Liver (tissue), 10 donors: ENCODE measurements at places on chromosomes 6 and 20. TPM values are rescaled to one million over a fixed set of nuclear protein-coding genes. Genes with fewer than 3 reads are reported as not detected.

- no peak overlapping the region for H3K4me3 ChIP-seq
- H3K27me3 ChIP-seq = no peaks in the 10 kb centered on the region
- no peak for DNase-seq
- H3K36me3 ChIP-seq = no peaks in the 10 kb centered on the region
Observed at GRCh38 chr6:2468601-2468955, 223.2 kb upstream of the GMDS start.

Gene EFCAB8
- 0.25 TPM for total RNA-seq

DNA sequence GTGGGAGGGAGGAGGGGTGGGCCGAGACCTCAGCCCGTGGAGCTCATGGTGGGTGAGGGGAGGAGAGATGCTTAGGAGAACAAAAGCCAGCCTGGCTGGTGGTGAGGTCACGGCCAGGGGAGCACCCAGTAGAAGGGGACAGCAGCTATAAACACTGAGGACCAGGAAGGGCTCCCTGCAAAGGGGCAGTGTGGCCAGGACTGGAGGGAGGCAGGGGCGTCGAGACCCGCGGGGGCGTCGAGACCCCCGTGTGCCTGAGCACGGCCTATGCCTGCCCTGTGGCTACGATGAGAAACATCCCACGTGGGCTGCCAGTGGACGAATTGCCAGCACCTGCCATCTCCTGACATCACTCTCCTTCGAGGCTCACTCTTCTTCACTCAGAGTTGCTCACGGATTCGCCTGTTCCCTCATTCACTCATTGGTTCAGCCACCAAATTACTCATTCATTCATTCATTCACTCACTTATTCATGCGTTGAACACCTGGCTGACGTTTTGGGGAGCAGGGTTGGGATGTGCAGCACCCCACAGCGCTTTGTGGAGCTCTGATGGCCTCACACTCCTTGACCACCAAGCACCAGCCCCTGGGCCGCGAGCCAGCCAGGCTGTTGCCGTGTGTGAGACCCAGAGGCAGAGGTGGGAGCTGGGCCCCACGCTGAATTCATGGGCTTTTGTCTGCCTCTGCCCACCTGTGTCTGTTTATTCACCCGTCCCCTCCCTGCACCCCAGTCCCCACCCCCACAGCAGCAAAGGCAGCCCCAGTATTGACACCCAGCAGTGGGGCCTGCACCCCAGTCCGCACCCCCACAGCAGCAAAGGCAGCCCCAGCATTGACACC lies 61.2 kb upstream of the BHLHE23 start:
- no peaks in the 10 kb centered on the region for H3K36me3 ChIP-seq
- H3K4me1 ChIP-seq = no peaks in the 10 kb centered on the region
- no peak for DNase-seq
- peaks cover 5% of the 10 kb centered on the region for H3K27me3 ChIP-seq

Gene RBM24
- total RNA-seq = 0.42 TPM

DNA sequence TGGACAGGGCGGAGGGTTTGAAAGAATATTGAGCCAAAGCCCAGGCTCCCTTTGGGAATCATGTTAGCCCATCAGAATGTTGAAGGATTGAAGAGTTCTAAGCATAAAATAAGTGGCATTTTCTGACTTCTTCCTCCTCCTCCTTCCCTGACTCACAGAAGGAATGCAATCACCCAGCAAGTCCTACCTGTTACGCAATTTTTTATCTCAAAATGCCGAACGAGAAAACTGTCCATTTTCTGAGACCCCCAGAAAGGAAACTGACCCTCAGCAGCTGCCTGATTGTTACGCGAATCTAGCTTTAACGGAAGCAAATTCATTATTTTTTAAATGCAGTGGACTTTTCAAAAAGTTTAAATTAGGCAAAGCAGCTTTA lies 4.7 kb upstream of the DNAJC5 start:
- peaks cover 24% of the 10 kb centered on the region for H3K36me3 ChIP-seq
- DNase-seq = no peak
- H3K27me3 ChIP-seq = no peaks in the 10 kb centered on the region
- H3K27ac ChIP-seq = no peak overlapping the region

DNA sequence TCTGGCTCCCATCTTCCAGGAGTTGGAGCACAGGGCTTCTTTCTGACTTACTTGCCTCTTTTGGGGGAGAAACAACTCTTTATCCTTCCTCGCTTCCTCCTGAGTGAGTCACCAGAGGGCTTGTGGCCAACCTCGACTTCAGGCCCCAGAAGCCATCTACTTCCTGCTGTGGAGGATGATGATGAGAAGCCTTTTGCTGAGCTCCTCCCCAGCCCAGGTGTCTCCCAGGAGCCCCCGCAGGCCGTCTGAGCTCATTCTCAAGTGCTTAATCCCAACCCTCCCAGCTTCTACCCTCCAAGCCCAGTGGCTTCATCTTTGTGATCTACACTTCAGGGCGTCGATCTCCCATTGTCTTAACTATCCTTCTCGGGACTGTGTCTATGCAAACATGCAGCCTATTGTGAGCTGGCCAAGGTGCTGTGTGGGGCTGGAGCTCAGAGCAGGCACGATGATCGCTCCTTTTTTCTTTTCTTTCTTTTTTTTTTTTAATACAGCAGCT lies 27.9 kb downstream of the SDCBP2 start:
- no peaks in the 10 kb centered on the region for H3K27me3 ChIP-seq
- H3K36me3 ChIP-seq = no peaks in the 10 kb centered on the region
- no peaks in the 10 kb centered on the region for H3K4me1 ChIP-seq
- H3K4me3 ChIP-seq = no peak overlapping the region
- H3K27ac ChIP-seq = no peak overlapping the region

Gene PDE10A
- total RNA-seq = 0.70 TPM

Gene TFAP2D
- not detected for total RNA-seq

- H3K36me3 ChIP-seq = no peaks in the 10 kb centered on the region
- no peak overlapping the region for H3K4me3 ChIP-seq
- DNase-seq = no peak
- H3K27ac ChIP-seq = no peak overlapping the region
- H3K27me3 ChIP-seq = no peaks in the 10 kb centered on the region
Observed at GRCh38 chr6:19320111-19320581, 517.0 kb upstream of the ID4 start.

DNA sequence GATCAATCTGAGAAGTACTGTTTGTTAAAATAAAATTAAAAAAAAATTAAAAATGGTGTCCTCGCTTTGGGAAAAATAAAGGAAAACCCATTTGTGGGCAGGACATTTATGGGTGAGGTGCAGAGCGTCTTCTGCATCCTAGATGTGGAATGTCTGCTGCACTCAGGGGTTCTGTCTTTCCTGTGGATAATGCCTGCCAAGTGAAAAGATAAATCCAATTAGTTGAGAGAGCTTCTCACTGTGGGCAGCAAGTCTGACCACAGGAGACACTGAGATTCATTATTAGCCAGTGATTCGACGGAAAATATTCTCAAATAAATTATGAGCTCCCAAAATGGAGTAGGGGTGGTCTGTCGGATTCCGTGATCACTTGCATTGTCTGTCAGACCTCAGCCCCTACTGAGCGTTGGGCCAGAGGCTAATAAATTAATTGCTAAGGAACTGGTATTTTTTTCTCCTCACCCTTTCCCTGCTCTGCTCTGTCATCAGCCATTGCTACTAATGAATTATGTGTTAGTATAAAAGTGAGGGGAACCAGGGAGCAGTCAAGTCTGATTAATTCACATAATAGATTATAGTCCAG lies 10.0 kb downstream of the GMPR start:
- no peak overlapping the region for H3K4me3 ChIP-seq
- no peaks in the 10 kb centered on the region for H3K36me3 ChIP-seq
- H3K4me1 ChIP-seq = no peaks in the 10 kb centered on the region
- H3K27ac ChIP-seq = no peak overlapping the region

DNA sequence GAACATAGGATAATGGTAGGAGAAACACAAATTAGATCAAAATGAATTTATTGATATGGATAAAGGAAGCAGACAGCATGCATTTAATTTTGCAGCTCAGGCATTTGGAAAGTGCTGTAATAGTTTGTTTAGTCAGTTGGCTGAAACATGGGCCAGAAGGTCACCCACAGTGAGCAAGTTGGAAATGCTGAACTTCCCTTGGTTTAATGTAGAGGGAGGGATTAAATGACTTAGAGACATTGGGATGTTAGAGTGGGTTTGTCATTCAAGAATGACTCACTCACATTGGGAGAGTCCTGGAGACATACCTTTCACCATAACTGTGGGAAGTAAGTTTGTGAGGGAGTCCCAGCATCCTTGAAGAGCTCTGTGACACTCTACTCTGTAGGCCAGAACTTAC lies 231.5 kb upstream of the PLCB4 start:
- DNase-seq = no peak
- H3K4me3 ChIP-seq = no peak overlapping the region
- H3K4me1 ChIP-seq = no peaks in the 10 kb centered on the region

DNA sequence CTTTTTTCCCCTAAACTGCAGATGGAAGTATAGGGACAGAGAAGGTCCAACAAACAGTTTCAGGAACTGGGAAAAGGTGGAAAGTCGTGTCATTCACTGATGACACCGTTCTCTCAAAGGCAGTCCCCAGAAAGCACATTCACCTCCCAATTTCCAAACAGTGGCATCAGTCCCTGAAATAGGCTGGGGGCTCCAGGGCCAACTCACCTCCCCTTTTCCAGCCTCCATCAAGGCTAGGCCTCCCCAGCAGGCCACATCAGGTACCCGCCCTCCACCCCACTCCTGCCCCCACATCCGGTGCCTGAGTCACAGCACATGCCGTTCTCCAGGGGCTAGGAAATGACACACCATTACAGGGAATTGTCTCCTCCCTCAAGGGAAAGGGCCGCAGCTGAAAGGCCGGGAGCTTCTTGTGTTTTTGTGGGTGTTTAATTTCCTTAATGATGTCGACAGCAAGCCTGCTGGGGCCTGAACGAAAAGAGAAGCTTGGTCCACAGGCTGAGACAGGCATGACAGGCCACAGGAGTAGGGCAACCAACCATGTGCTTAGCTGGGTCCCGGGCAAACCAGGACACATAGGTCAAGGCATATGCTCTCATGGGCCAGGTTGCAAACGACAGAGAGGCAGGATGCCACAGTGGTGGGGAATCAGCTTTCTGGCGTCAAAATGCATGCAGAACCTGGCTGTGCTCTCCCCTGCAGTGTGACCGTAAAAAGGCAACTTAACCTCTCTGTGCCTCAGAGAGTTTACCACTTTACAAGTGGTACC lies 39.2 kb downstream of the ZMYND8 start:
- H3K27ac ChIP-seq = peak overlapping the region; percentile 93
- no peak overlapping the region for H3K4me3 ChIP-seq
- H3K27me3 ChIP-seq = no peaks in the 10 kb centered on the region
- H3K4me1 ChIP-seq = peaks cover 33% of the 10 kb centered on the region
- DNase-seq = no peak

GRCh38 chr6:12849809-12850198 lies 133.2 kb downstream of the PHACTR1 start:
- H3K4me1 ChIP-seq = no peaks in the 10 kb centered on the region
- H3K27ac ChIP-seq = no peak overlapping the region
- no peak overlapping the region for H3K4me3 ChIP-seq
- H3K27me3 ChIP-seq = no peaks in the 10 kb centered on the region
- DNase-seq = no peak

DNA sequence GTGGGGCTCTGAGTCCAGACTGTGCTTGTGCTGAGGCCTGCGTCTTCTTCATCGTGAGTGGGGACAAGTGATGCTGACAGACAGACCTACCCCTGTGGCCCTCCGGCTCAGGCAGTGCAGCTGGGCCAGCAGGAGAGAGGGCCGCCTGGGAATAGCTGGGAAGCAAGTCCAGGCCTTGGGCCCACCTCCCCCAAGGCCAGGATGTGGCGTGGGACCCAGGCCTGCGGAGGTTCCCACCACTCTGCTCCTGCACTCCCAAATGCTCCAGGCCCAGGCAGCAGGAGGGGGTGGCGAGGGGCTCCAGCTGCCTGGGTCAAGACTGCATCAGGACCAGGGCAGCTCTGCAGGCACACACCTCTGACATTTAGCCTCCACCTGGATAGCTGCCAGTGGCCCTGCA lies 38.3 kb downstream of the DAAM2 start:
- H3K36me3 ChIP-seq = no peaks in the 10 kb centered on the region
- H3K4me3 ChIP-seq = no peak overlapping the region
- H3K4me1 ChIP-seq = no peaks in the 10 kb centered on the region
- DNase-seq = no peak
- no peaks in the 10 kb centered on the region for H3K27me3 ChIP-seq

Gene LHFPL5
- not detected for total RNA-seq

- H3K4me1 ChIP-seq = peaks cover 7% of the 10 kb centered on the region
- H3K27me3 ChIP-seq = no peaks in the 10 kb centered on the region
- no peak overlapping the region for H3K4me3 ChIP-seq
- H3K27ac ChIP-seq = no peak overlapping the region
- no peaks in the 10 kb centered on the region for H3K36me3 ChIP-seq
Observed at GRCh38 chr20:53672484-53673129, 79.0 kb upstream of the ZNF217 start.

DNA sequence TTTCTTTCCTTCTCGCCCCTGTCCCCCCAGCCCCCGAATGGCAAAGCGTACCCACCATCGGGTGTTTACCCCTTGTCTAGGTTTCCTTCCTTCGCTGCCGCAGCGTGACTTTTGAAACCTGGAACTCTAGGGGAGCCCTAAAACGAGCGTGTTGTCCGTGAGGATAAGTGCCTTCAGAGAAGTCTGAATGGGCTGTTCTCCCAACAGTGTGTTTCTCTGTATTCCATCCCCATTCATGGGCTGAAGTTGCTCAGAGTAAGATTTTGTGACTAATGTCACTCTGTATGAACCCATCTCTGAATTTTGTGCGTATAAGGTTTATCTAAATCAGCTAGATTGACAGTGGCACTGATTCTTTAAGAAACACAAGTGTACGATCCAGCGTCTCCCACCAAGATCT lies 949 bp downstream of the MACROD2 start:
- H3K27me3 ChIP-seq = no peaks in the 10 kb centered on the region
- no peak for DNase-seq
- peaks cover 9% of the 10 kb centered on the region for H3K4me1 ChIP-seq
- peak overlapping the region; percentile 27 for H3K27ac ChIP-seq
- peak overlapping the region; percentile 60 for H3K4me3 ChIP-seq
